ENCODE measurements at places on chromosomes 12 and 14. TPM values are rescaled to one million over a fixed set of nuclear protein-coding genes. Genes with fewer than 3 reads are reported as not detected.
A peak's percentile ranks its signal among the peaks of the same experiment; 100 is the strongest.

DNA sequence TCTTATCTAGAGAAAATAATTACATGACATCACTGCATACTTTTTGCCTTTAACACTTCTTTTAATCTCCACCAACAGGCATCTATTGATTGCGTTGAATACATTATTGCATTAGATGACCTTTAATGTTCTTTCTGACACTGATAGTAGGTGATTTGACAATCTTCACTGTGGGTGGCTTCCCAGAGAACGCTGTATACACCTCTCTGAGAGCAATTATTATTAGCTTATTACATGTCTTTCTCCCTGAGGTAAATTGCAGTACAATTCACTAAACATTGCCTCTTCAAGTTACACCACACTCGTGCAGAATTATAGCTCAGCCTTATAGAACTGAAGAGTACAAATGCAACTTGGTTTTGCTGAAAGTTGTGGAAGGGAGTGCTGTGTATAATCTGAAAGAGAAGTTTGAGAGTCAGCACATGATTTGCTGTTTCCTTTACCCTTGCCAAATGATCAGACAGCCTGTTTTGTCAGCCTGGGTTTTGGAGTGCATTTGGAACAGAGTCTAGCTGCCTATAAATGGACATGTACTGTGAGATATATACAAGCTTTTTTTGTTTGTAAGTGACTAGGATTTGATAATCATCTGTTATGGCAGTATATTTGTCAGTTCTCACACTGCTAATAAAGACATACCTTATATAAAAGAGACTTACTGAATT, 369.2 kb downstream of the CCER1 start:
- no peaks in the 10 kb centered on the region for H3K36me3 ChIP-seq
- H3K27ac ChIP-seq, result no peak overlapping the region
- no peaks in the 10 kb centered on the region for H3K4me1 ChIP-seq

DNA sequence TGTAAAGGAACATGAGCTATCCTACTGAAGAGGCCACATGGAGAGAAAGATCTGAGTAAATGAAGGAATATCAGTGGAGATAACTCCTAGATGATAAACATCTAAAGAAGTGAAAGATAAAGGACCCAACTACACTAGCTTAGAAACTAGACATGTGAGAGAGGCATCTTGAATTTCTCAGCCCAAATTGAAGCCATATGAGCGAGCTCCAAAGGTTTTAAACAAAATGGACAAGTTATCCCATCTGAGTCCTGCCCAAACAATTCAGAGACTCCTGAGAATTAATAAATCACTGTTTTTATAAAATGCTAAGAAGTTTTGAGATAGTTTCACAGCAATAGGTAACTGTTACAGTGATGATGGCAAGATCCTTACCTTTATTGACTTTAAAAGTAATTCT, 438.9 kb downstream of the NAV3 start:
- no peaks in the 10 kb centered on the region for H3K4me1 ChIP-seq
- no peaks in the 10 kb centered on the region for H3K36me3 ChIP-seq
- no peak overlapping the region for H3K4me3 ChIP-seq
- no peak for DNase-seq

DNA sequence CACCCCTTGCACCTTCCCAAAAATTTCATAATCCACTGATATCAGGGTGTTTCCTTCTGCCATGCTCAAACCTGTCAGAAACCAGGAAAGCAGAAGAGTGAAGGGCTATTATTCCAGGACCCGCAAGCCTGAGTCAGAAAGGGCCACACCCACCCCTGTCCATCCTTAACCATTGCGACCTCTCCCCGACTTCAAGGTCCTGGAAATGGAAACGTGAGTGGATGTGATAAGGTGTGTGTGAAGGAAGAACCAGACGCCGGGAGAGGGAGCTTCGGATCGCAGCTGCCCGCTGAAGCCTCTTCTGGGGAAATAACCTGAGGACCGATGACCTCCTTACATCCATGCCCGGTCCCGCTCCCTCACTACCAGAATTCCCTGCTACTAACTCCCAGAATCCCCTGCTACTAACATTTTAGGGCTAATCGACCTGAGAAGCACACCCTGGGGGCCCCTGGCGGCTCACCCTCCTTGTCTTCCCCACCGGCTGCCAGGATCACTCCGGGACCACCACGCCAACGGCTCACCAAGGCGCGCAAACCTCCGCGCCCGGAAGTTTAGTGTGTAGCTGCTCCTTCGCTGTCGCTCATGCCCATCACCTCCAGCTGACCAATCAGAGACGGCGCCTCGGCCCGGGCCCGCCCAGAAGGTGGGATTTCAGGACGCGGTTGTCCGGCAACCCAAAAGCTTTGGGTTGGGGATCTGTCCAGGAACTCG, at the start of gene ACYP1:
TSS of gene ACYP1 (minus strand) at position 534 of the 714 bp plus-strand sequence. CDS start at position 63, 471 bp downstream.
- H3K27me3 ChIP-seq, result no peaks in the 10 kb centered on the region
- peak within 1 kb of the TSS; percentile 82 for H3K27ac ChIP-seq
- peak; percentile 97 for DNase-seq
- no peaks in the 10 kb centered on the region for H3K36me3 ChIP-seq
- H3K4me1 ChIP-seq, result peaks cover 25% of the 10 kb centered on the region

- no peak overlapping the region for H3K4me3 ChIP-seq
- no peaks in the 10 kb centered on the region for H3K36me3 ChIP-seq
- H3K4me1 ChIP-seq, result peaks cover 54% of the 10 kb centered on the region
- no peaks in the 10 kb centered on the region for H3K27me3 ChIP-seq
Observed at GRCh38 chr14:95233702-95234241, 76.4 kb upstream of the DICER1 start.

DNA sequence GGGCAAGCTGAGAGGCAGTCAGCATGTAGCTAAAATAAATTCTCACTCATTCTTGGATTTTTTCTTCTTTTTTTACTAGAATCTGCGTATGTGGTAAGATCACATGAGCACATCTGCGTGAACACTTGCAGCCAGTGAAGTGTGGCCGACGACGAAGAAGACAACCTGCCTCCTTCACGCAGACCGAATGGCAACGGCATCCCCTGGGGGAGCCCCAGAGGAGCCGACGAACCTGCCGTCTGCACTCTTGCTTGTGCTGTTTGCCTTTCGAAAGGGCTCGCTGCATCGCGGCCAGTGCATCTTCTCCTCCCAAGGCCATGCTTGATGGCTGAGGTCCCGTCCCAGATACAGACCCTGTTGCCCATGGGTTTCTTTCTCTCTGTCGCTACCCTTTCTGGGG, 113.8 kb downstream of the KCNK10 start:
- no peaks in the 10 kb centered on the region for H3K4me1 ChIP-seq
- no peaks in the 10 kb centered on the region for H3K36me3 ChIP-seq
- no peak overlapping the region for H3K27ac ChIP-seq
- no peak overlapping the region for H3K4me3 ChIP-seq
- no peak for DNase-seq

DNA sequence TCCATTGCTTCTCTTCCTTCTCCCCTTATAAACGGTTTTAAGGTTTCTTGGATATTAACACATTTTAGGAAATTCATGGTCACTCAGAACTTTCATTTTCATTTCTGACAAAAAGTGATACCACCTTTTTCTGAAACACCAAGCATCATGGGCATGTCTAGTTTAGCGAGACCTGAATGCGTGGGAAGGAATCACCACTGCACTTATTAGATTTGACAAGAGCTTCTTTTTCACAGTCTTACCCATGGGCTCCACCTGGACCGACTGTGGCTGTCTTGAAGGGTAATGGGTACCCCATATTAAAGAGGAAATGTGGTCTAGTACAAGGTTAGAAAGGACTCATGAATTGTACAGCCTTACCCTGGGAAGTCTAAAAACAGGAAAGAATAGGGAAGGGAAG, 95.4 kb downstream of the KCNK10 start:
- H3K27me3 ChIP-seq, result no peaks in the 10 kb centered on the region
- no peak overlapping the region for H3K27ac ChIP-seq
- no peaks in the 10 kb centered on the region for H3K4me1 ChIP-seq
- DNase-seq, result no peak

DNA sequence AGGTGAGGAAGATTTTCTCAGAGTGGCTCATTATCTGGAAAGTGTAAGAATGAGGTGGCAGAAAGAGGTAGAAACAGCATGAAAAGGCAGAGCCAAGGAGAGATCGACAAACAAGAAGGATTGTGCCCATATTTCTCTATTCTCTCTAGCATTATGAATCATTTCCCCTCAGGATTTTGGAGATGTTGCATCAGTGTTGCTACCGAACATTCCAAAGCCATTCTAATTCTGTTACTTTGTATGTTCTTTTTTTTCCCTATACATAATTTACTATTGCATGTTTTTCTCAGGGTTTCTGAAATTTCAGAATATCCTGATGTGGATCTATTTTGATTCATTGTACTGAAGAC, 61.4 kb downstream of the KICS2 start:
- H3K4me1 ChIP-seq, result peaks cover 12% of the 10 kb centered on the region
- peak overlapping the region; percentile 96 for H3K27ac ChIP-seq
- H3K4me3 ChIP-seq, result no peak overlapping the region
- no peaks in the 10 kb centered on the region for H3K27me3 ChIP-seq
- no peak for DNase-seq

DNA sequence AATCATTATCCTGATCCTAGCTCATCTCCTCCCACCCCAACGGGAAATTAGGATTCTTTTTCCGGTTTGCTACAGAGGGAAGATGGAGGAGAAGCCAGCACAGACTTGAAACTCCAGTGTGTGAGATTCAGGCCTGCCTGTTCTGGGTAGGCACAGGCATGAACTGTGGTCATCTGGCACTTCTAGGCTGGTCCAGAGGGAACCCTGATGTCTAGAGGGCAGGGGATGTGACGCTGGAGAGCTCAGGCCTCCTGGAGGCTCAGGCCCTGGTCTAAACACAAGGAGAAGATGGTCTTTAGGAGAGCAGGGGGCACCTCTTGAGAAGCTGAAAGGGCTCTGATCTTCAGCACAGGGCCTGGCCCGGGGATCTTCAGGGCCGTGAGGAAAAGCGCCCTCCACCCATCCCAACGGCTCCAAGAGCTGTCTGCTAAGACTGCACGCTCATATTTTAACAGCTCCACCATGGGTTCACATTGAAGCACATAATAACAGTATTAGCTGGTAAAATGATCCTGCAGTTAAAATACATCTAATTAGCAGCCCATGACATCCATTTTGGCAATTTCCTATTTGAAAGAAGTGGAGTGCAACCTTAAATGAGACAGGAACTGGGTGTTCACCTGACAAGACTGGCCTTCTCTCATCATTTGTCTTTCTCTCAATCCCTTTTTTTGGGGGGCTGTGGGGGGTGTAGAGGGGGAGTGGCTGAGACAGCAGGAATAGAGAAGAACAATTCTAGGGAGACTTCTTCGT, 35.4 kb downstream of the BCL11B start:
- H3K4me1 ChIP-seq, result peaks cover 4% of the 10 kb centered on the region
- H3K27ac ChIP-seq, result no peak overlapping the region
- no peaks in the 10 kb centered on the region for H3K36me3 ChIP-seq
- DNase-seq, result no peak
- no peak overlapping the region for H3K4me3 ChIP-seq

DNA sequence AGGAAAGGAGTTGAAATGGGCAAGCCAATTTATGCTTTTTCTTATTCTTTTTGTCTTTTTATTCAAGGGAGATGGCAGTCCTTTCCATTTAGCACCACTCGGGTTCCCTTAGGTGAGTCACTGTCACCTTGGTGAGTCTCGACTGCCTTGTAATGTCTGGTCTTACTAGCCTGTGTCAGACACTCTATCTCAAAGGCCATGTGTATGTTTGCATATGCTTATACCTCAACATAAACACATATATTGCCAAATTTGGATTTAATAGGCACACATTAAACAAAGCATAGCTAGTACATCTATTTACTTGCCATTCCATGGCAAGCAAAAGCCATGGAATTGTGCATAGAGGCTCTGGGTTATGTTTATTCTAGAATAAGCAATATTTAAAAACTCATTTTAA, 624.9 kb upstream of the FOXG1 start:
- no peak overlapping the region for H3K4me3 ChIP-seq
- H3K4me1 ChIP-seq, result no peaks in the 10 kb centered on the region
- H3K27me3 ChIP-seq, result peaks cover 4% of the 10 kb centered on the region
- H3K27ac ChIP-seq, result no peak overlapping the region
- no peak for DNase-seq

GRCh38 chr12:15716581-15716980, 72.6 kb downstream of the EPS8 start:
- peak overlapping the region; percentile 80 for H3K27ac ChIP-seq
- H3K4me1 ChIP-seq, result peaks cover 86% of the 10 kb centered on the region
- peaks cover 19% of the 10 kb centered on the region for H3K36me3 ChIP-seq
- H3K27me3 ChIP-seq, result no peaks in the 10 kb centered on the region

DNA sequence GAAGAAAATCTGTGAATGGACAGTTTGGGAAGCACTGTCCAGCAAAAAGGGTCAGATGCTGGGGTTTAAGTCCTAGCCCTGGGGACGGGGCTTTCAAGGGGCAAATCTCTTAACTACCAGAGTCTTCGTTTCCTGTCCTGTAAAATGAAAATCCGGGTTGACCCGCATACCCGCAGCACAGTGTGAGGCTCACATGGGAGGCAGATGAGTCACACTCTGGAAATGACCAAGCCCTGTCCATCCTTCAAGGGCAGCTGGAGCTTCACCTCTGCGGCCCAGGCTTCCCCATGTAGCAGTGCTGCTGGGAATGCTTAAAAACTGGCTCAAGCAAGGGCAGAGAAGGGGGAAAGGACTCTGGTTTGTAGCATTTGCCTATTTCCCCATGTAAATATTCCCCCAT, 19.0 kb downstream of the FAM181A start:
- no peaks in the 10 kb centered on the region for H3K36me3 ChIP-seq
- H3K27ac ChIP-seq, result no peak overlapping the region
- H3K27me3 ChIP-seq, result peaks cover 25% of the 10 kb centered on the region
- H3K4me1 ChIP-seq, result peaks cover 51% of the 10 kb centered on the region

DNA sequence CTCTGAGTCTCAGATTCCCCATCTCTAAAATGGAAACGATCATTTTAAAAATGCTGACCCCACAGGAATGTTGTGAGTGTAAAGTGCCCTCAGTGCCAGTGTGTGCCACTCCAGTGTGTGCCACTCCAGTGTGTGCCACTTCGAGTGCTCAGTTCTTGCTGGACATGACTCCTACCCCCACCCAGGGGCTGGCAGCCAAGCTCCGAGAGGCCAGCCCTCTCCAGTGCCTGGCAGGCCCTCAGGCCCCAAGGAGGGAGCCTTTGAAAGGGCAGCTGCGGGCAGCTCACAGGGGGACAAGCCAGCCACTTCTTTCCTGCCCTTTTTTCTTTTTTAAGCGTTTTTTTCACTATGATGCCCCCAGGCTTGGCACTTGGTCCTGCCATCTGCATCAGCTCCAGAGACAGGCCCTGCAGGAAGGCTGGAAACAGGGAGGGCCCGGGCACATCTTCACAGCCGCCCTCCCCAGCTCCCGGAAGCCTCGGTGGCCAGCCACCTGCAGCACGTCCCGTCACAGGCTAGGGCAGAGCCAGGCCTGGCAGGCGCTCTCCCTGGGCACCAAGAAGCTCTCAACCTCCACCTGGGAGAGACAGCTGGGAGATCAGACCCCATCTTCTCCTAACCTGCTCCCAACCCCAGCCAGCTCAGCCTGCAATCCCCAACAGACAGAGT, 29.8 kb downstream of the NCOR2 start:
- no peaks in the 10 kb centered on the region for H3K27me3 ChIP-seq
- H3K27ac ChIP-seq, result peak overlapping the region; percentile 61
- peaks cover 3% of the 10 kb centered on the region for H3K36me3 ChIP-seq
- H3K4me3 ChIP-seq, result no peak overlapping the region
- H3K4me1 ChIP-seq, result peaks cover 53% of the 10 kb centered on the region

The B4GALNT3 gene
- 0.21 TPM for total RNA-seq

The DUSP16 gene
- total RNA-seq, result 10.3 TPM

The TMEM63C gene
- 0.11 TPM for total RNA-seq

The AICDA gene
- not detected for total RNA-seq

The TSPAN11 gene
- total RNA-seq, result 9.2 TPM

The P2RX2 gene
- total RNA-seq, result not detected
